ENCODE measurements at places on chromosomes 3 and 15. TPM values are rescaled to one million over a fixed set of nuclear protein-coding genes. Genes with fewer than 3 reads are reported as not detected.
A peak's percentile ranks its signal among the peaks of the same experiment; 100 is the strongest.

DNA sequence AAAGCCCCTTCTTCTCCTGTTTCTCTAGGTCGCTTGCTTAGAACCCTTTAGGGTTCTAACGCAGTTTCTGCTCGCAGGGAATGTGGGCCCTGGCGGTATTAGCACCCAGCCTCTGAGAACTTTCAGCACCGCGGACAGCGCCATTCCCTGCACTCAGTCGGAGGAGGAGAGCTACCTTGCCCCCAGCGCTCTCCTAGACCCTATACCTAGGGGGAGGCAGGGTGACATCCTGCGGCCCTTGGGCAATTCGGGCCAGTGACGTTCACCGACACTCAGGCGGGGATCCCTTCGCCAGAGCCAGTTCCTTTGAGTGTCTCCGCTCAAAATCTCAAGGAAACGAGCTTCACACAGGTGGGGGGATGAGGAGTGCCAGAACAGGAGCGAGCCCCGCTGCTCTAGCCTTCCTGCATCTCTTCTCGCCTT is 1.3 kb downstream of the SLC7A14 start:
- peak; percentile 29 for DNase-seq

GRCh38 chr3:14225421-14225820 is 46.8 kb downstream of the LSM3 start:
- DNase-seq: no peak

- DNase-seq: no peak
Observed at GRCh38 chr3:172159962-172160538, 120.7 kb downstream of the FNDC3B start.

Gene NPHP3
- polyA plus RNA-seq: 29.3 TPM
